Erythroblast (primary cell): ENCODE measurements at places on chromosomes 6 and 20.

- DNase-seq: no peak
Measured at GRCh38 chr6:22411376-22412105, 114.7 kb upstream of the PRL start.

DNA sequence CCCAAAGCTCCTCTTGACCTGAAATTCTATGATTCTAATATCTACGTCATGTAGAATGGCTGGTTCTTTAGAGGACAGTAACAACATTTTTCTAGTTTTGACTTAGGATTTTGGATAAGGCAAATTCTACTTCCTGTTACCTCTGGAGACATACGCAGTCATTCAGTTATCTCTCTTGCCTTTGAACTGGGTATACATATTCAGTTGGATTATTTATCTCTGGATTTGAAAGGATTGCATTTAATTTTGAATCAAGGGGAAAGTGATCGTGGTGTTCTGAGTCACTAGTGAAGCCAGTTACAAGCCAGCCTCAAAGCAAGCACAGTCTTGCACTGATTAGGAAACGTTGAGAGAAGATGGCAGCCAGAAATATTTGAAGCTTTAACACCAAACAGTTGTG lies 35.3 kb upstream of the BCAS1 start:
- DNase-seq: no peak

GRCh38 chr20:14114065-14114704 lies 118.9 kb downstream of the MACROD2 start:
- DNase-seq: no peak

- no peak for DNase-seq
Measured at GRCh38 chr6:134447883-134448387, 130.0 kb upstream of the SGK1 start.

- no peak for DNase-seq
Measured at GRCh38 chr6:54541541-54541940, 233.3 kb downstream of the TINAG start.

GRCh38 chr20:37276494-37277252 lies 12.8 kb upstream of the MANBAL start:
- DNase-seq: no peak

GRCh38 chr6:155121294-155121693 lies 126.2 kb downstream of the TIAM2 start:
- no peak for DNase-seq

DNA sequence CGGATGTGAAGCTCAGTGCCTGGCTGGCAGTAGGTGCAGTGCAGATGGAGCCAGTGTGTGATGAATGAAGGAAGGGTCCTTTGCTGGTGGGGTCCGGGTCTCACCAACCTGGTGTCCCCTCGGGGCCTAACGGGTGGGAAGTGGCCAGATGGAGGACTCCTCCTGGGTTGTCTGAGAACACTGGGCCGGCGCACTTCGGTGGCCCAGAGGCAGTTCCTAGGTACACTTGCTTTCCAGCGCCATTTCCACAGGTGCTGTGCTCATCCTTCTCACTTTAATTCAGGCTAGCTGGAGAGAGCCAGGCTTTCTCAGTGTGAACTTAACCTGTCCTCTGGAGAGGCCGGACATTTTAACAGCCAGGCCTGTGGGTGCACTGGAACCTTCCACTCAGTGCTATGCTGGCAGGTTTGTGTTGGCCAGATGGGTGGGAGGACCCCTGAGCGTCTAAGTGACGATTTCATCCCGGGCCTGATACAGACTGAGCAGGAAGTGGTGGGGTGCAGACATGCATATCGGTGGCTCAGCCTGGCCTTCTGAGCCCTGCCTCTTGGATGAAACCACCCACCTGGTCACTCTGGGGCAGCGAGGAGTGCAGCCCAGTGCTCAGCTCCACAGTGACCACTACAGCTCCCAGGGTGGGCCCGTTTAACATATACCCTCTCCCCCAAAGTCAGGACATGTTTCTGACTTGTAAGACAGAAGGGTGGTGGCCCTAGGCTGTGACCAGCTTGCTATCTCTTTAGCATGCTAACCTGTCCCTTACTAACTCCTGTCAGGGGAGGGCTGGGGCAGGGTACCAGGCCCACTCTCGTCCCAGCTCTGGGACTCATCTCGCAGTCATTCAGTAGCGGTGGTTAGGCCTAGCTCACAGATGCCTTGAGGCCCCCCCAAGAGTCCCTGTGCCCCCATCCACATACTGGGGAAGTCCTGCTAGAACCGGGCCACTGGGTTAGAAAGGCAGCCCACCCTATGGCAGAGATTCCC lies 8.2 kb upstream of the PYGB start:
- peak; percentile 21 for DNase-seq

- no peak for DNase-seq
Measured at GRCh38 chr6:113291751-113292445, 565.2 kb upstream of the MARCKS start.

DNA sequence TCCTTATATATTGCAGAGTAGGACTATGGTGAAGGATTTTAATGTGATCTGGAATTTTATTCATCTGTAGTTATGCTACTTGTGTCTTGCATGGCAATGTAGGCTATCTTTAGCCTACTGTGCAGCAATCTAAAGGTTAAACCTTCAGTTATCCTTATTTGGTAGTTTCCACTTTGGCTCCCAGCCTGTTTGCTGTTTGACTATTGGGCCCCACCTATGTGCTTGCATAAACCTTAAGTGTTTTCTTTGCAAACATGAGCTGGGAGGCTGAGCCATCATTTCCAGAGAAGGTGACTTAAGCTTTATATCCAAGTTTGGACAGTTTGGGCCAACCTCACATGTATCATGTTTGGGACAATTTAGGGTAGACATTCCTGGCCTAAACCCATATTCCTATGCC lies 537.5 kb downstream of the BTBD3 start:
- no peak for DNase-seq

DNA sequence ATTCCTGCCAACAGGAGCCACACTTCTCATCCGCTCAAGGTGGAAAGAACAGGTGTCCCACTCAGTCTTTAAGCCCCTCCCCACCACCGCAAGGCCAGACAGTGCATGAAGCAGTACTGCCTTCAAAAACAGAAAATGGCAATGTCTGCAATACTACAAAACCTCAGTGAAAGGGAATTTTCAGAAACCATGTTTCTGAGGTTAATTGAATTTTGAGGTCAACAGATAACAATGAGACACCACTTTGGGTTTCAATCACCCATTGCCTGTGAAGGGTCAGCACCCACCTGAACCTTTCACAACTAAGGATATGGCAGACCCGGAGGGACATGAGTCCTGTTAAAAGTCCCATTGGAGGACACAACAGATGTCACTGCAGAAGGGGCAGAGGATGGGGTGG lies 13.0 kb downstream of the ZC3H12D start:
- DNase-seq: no peak

DNA sequence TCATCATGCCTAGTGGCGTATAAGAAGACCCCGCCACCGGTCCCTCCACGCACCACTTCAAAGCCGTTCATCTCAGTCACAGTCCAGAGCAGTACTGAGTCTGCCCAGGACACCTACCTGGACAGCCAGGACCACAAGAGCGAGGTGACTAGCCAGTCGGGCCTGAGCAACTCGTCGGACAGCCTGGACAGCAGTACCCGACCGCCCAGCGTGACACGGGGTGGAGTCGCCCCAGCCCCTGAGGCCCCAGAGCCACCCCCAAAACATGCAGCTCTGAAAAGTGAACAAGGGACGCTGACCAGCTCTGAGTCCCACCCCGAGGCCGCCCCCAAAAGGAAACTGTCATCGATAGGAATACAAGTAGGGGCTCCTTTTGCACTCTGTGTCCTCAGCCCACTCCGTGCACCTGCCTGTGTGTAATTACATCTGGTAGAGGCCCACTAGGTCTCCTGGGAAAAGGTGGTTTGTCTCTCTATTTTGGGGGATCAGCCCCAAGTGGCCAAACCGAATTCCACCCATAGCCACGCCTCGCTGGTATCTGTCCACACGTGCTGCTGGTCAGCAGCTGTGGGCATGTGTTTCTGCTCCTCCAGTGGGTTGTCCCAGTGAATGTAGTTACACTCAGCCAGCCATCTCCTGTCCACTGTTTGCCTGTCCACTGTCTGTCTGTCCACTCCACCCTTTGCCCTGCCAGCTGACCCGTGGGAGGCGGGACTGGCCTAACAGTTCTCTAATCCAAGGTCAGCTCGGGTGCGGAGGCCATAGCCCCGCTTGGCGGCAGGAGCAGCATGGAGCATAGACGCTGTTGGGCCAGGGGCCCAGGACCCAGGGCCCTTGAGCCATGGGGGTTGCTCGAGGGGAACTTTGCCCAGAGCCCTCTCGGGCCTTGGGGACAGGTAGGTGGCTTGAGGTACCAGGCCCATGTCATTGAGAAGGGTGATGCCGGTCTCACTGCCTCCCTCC lies 44.3 kb upstream of the MYL9 start:
- no peak for DNase-seq

- no peak for DNase-seq
Measured at GRCh38 chr6:63538550-63538949, 33.7 kb upstream of the LOC128125822 start.

GRCh38 chr6:32154514-32155161 lies 697 bp downstream of the PPT2 start:
- DNase-seq: no peak

DNA sequence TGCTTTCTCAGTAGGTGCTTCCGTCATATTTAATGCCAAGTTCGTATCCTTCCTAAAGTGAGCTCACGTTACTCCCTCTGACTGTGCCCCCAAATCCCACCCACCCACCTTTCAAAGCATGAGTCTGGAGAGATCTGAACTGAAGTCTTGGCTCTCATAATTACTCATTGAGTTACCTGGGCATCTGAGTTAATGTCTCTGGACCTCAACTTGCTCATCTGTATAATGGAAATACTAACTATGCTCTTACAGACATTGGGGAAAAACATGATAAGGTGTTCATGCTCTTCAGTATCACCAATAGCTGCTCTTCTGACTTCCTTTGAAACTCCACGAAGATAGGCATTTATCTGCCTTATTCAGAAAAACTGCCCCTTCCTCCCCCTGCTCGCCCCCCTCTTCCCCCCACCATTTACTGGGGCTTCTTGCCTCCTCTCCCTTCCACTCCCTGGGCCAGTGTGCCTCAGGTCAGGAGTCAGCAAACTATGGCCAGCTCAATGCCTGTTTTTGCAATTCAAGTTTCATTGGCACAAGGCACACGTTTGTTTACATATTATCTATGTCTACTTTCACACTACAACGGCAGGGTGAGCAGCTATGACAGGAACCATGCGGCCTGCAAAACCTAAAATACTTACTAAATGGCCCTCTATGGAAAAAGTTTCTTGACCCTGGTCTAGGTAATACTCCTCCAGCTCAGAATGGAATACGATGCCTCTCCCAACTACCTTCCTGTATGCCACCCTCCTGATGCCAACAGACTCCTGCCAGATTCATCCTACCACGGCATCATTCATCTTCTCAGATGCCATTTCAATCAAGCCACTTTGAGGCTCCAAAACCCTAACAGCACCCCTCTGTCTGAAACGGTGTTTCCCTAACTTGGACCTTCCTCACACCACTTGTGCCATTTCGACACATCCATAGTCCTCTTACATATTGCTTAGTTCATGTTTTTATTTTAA lies 138.7 kb downstream of the ZMYND8 start:
- no peak for DNase-seq

DNA sequence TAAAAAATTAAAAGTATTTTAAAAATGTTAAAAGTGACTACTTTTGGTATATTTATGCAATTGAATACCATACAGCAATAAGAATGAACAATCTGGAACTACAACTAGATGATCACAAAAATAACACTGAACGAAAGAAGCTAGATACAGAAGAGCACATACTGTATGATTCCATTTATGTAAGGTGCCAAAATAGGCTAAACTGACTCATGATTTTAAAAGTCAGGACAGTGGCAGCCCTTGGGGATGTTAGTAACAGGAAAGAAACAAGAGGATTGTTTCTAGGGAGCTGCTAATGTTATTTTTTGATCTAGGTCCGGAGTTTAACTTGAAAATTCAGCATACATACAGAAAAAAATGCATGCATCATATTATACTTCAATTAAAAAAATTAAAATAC lies 42.3 kb downstream of the KIF13A start:
- DNase-seq: no peak

GRCh38 chr6:137856138-137856898 lies 10.7 kb upstream of the TNFAIP3 start:
- peak; percentile 74 for DNase-seq

DNA sequence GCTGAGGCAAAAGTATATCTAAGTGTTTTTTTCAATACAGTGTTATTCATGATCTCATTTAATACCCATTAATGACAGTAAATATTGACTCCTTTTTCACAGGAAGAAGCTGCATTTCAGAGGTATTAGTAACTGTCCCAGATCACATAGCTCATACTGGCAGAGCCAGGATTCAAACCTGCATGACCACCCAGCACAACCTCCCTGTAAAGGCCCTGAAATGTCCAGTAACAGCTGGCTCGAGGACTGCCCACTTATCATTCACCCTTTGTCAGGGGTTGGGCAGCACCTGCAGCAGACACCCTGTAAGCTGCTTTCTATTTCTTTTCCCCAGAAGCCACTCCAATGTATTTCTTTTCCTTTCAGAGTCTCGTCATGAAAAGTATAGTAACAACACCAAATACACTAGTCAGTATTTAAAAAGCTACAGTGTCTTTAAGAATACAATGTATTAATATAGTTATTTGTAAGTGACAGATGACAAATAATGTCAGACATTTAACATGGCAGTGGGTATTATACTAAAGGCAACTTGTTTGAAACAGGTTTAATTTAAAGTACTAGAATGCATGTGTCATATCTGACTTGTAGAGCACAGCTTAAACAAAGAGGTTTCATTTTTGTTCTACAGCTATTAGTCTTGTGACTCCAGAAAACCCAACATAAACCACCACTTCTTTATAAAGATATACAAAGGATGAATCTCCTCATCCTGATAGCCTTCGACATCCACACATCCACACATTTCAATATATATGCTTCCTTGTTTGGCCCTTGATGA lies 841.6 kb upstream of the GJE1 start:
- no peak for DNase-seq

GRCh38 chr6:104404377-104404776 lies 455.3 kb downstream of the HACE1 start:
- DNase-seq: no peak

DNA sequence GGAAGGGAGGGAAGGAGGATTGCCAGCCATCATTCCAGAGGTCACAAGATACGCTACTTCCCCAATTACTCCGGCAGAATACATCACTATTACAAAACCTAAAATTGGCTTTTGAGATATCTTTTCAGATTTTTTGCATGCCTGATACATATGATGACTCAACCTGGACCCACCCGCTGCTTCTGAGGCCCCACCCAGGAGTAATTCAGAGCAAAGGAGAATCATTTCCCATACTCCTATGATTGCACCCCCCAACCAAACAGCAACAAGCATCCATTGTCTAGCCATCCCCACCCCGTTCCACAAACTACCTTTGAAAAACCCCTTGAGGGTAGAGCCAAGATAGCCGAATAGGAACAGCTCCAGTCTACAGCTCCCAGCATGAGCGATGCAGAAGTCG lies 163.5 kb upstream of the GJE1 start:
- no peak for DNase-seq

- DNase-seq: no peak
Measured at GRCh38 chr6:1080453-1081337, 231.2 kb upstream of the FOXQ1 start.

DNA sequence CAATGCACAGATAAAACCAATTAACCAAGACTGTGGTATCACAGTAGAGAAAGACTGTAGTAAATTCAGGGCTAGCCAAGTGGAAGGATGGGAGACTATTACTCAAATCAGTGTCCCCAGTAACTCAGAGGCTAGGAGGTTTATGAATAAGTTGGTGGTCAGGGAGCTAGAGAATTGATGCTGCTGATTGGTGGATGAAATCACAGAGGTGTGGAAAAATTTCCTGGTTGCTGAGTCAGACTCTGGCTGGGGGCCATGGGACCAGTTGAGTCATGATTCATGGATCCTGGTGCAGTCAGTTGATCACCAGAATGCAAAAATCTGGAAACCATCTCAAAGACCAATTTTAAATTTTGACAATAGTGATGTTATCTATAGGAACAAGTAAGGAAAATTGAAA lies 555.9 kb downstream of the C6orf118 start:
- no peak for DNase-seq
